ENCODE measurements at places on chromosomes 6 and 20.

DNA sequence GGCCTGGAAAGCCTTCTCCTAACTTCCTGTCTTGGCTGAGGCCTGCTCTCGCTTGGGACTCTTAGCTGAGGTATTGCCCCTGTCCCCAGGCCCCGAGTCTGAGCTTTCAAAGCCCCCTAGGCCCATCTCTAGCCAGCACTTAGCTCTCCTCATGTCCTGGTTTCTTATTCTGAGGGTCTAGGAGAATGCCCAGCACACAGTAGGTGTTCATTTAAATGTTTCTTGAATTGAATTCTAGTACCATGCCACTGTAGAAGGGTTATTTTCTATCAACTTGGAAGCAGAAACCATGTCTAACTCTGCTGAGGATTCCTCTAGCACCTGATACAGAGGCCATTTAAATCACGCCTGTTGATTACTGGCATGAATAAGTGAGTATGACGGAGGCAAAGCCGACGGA is 98.5 kb downstream of the VEGFA start:
- DNase-seq, result no peak

DNA sequence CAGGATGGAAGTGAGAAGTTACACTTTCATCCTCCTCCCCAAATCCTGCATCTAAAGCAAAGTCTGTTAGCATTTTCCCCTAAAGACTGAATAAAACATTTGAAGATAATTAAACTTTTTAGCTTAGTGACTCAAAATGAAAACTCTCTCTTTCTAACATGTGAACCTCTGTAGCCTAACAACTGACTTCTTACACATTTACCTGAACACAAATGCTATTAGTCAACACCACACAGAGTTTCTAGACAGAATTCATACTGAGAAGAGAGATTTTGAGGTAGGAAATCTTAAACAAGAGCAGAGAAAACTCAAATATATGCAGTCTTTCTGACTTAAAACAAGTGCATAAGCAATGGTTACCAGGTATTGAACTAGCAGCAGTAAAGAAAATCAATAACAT is 149.9 kb upstream of the SMLR1 start:
- no peak for DNase-seq

DNA sequence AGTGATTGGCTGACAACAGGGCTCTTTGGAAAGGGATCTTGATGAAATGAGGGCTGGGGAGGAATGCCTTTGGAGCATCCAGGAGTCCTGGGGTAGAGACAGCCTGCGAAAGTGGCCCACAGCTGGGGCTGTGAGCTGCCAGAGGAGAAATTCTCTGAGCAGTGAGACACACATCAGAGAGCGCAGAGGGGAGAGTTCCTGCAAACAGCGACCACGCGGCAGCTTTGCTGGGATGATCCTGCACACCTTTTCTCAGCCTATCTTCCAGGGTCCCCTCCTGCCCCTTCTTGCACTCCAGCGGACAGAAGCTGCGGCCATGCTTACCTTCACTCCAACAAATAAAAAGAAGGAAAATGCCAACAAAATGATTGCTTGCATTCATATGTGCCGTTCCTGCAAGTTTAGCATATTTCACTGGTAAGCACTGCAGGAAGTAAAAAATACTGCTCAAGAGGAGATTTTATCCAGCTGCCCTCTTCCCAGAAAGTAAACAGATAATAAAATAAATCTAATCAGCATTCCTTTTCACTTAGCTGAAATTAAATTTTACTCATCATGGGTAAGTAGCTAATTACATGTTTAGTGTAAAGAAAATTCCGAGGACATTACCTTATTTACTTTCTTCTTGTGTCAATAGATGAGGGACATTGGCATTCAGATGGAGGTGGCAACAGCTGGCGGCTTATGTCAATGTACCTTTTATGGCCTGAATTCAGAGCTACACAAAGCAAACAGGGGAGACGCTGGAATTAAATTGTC is 339.9 kb upstream of the ARID1B start:
- no peak for DNase-seq

DNA sequence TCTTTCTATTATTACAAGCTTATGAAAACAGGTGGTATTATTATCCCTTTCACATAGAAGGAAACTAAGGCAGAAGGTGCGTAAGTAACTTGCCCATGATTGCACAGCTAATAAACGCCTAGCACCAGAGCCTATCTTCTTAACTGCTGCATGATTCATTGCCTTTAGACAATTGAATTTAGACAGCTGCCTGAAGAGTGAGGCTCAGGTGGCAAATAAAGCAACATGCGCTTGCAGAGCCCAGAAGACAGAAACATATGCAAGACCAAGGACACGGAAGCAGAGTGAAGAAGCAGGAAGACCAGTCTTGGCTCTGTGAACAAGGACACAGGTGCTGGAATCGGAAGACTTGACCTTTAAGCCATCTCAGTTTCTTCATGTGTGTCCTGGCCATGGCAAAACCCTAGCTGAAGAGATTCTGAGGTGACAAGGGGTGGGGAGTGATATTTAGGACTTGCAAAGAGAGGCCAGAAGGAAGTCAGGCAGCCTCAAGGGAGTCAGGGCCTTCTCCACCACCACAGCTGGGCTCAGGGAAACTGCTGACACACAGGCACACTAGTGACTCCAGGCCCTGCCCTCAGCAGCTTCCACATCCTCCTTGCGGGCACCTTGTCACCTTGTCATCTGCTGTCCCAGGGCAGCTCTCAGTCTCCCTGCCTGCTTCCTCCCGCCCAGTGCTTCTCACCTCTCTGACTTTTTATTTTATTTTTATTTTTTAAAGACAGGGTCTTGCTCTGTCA is 91.7 kb upstream of the SLC22A16 start:
- no peak for DNase-seq

DNA sequence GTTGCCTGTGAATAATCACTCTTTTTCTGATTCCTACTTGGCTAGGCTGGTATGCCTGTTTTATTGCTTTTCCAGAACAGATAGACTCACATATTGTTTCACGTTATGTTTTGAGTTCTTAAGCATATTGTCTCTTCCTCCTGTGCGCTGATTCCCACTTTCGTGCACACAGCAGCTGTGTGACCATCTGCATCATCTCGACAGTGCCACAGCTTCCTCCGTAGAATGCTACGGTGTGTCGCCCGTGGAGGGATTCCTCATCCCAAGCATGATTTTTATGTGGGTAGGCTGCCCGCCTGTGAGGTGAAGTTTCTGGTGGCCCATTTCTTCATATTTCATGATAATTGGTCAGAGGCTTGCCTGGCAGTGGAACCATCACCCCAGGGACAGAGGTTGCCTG is 31.8 kb downstream of the PLCB4 start:
- no peak for DNase-seq

DNA sequence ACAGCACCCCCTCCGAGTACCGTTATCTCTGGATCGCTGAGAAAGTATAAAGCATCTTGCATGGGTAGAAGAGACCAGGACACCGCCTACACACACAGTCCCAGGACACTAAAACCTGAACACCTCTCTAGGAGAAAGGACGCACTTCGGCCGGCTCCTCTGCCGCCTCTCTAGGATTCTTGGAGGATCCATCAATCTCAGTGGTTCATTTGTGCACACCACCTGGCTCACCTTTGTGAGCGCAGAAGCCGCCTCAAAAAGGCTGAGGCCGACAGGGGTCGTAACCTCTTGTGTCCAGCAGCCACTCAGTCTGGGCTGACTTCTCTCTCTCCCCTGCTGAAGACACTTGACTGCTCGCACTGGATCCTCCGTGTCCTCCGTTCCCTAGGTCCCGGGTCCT is 13.5 kb downstream of the ZSCAN23 start:
- no peak for DNase-seq

- no peak for DNase-seq
Observed at GRCh38 chr6:42120895-42121865, 21.2 kb downstream of the C6orf132 start.

DNA sequence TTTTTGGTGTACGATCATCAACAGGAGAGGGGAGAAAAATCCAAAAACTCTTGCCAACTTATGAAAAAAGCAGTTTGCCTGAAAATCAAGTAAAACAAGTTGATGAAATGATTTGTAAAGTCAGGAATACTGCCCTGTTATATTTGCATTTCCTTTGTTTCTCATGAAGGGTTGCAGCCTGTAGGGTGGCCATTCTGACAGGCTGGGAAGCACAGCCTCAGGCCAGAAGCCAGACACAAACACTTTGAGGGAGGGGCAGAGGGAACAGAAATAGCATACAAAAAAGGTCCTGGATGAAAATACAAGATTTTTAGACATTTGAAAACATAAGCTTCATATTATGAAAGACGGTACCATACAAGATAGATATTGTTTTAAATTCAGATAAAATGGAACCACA is 109.8 kb downstream of the DTNBP1 start:
- DNase-seq, result no peak

- no peak for DNase-seq
Observed at GRCh38 chr6:51812231-51812630, 275.2 kb downstream of the PKHD1 start.

DNA sequence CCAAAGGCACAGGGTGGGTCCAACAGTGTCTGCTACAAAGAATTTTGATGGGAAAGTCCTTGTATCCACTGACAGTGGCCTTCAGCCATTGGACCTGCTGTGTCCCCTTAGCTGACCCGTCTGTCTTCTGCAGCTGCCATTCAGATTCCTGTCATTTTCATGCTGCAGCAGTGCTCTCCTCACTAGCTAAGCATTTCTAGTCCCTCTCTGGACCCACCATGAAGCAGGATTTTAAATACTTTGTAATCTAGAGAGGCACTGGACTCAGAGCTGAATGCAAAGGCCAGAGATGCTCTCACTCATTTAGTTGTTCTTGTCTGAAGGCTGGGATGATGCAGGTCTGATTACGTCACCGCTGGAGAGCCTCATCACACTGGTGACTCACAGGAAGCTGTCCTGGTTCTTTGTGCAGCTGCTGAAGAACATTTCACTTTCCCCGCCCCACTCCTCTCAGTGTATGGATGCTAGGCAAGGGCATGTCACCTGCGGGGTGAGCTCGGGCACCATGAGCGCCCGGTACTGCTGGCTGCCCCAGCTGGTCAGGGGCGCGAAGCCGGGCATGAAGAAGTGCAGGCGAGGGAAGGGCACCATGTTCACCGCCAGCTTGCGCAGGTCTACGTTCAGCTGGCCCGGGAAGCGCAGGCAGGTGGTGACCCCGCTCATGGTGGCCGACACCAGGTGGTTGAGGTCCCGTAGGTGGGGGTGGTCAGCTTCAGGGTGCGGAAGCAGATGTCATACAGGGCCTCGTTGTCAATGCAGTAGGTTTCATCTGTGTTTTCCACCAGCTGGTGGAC is 19.4 kb upstream of the TUBB2A start:
- DNase-seq, result peak; percentile 29

GRCh38 chr6:583635-584034 is 73.3 kb downstream of the HUS1B start:
- DNase-seq, result no peak

GRCh38 chr6:50791900-50792508 is 26.7 kb upstream of the TFAP2B start:
- peak; percentile 42 for DNase-seq

- no peak for DNase-seq
Observed at GRCh38 chr20:48578397-48579098, 249.3 kb downstream of the PREX1 start.

GRCh38 chr6:108133594-108134179 is 32.1 kb upstream of the NR2E1 start:
- peak; percentile 88 for DNase-seq

DNA sequence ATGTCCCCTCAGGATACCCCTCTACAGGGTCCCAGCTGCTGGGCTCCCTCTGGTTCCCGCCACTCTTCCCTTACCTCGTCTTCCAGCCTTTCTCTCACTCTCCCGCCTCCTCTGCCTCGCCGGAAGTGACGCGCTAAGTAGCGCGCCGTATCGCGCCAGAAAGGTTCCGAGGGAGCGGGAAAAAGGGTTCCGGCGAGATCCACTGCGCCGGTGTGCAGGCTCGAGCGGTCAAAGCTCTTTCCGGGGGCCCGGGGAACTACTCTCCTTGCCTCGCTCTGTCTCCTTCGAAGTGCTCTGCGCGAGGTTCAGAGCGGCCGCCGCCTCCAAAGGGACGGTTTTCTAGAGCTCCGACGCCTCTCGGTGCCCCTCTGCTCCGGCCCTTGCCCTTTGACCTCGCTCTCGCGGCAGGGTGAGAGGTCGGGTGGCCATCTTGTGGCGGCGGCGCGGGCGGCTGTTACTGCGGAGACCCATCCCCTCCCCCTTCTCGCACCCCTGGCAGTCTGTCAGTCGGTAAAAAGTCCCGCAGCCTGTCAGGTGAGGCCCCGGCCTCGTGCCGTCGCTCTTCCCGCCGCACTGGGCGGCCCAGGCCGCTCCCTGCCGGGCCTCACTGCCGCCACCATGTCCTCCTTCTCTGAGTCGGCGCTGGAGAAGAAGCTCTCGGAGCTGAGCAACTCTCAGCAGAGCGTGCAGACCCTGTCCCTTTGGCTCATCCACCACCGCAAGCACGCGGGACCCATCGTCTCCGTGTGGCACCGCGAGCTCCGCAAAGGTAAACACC is at the start of the genes RPRD1B and TTI1:
Gene RPRD1B (plus strand): TSS at position 417 of the 778 bp plus-strand sequence. CDS start 202 bp downstream, at position 619.
Gene TTI1 (minus strand): TSS at position 127 of the 778 bp plus-strand sequence. CDS start 19,640 bp downstream, outside the sequence.
- DNase-seq, result peak; percentile 89

- no peak for DNase-seq
Observed at GRCh38 chr20:14921513-14921912, 584.1 kb upstream of the FLRT3 start.

DNA sequence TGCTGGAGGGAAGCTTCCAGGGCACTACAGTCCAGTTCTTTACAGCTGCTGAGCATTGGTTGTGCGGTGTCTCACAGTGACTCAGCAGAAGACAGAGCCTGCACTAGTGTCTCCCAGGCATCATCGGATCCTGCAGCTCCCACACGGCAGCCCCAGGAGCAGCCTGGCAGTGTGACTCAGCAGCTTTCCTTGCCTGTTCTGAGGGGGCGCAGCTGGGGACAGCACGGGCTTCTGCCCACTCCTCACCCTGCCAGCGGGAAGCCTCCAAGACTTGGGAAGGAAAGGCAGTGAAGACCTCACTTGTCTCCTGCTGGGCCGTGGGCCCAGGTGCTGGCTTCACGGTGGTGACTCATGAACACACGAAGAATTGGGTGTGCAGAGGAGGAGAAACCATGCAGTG is 165.4 kb downstream of the SYNDIG1 start:
- peak; percentile 14 for DNase-seq

- peak; percentile 29 for DNase-seq
Observed at GRCh38 chr6:75283907-75284631, 523 bp downstream of the TMEM30A start.

DNA sequence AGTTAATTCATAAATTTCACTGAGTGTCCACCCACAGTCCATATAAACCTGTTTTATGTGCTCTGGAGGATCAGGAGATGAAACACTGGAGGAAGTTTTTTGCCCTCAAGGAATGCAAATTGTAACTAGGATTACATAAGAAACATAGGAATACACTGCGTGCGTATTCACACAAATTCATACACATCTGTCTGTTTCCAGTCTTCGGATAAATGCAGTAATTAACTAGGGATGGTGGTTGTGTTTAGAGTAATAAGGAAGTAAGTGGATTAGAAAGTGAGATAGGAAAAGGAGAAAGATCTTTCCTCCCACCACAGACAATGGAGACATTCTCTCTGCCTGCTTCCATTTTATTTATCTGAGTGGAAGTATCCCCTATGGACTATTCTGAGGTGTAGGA is 35.7 kb upstream of the POPDC3 start:
- no peak for DNase-seq

Data from HEK293T (cell line).